ENCODE measurements at places on chromosomes 2 and 18. TPM values are rescaled to one million over a fixed set of nuclear protein-coding genes. Genes with fewer than 3 reads are reported as not detected.

The KCNJ13 gene
- not detected for total RNA-seq

The DCTN1 gene
- total RNA-seq: 92.0 TPM

The CRYBA2 gene
- total RNA-seq: not detected

The IL36RN gene
- total RNA-seq: 11.6 TPM

The MAP3K19 gene
- not detected for total RNA-seq

The SPHKAP gene
- total RNA-seq: not detected

The APLF gene
- 2.3 TPM for total RNA-seq

The EMILIN1 gene
- 5.8 TPM for total RNA-seq

The BOLL gene
- not detected for total RNA-seq

The EGR4 gene
- total RNA-seq: not detected

The NDC80 gene
- total RNA-seq: 13.9 TPM

The TMSB10 gene
- total RNA-seq: 16,079 TPM

The OST4 gene
- 386 TPM for total RNA-seq

The CAPN14 gene
- total RNA-seq: 4.0 TPM

The IGFBP5 gene
- 1.3 TPM for total RNA-seq
